ENCODE measurements at places on chromosomes 7 and 10.

GRCh38 chr7:78472519-78472918 lies 673.9 kb downstream of the PHTF2 start:
- DNase-seq = no peak

GRCh38 chr10:75553550-75553949 lies 122.1 kb downstream of the LRMDA start:
- no peak for DNase-seq

DNA sequence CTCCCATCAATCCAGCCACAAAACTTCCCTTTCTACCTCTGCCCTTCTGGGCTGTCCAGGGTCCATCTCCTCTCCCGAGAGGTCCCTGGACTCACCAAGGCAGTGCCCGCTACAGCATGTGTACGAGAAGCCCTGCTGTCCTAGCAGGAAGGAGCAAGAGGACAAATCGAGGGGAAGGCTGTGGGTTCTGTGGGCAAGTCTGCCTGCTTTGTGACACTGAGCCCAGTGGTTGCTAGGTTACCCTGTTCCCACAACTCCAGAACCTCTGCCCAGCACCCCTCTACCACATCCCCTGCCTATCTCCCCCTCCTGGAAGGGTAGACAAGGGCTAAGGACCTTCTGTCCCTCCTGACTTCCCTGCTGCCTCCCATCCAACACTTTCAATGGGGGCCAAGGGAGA lies at the start of gene TBATA:
Gene TBATA (minus strand): TSS at position 188 of the 400 bp plus-strand sequence. CDS start 1,998 bp downstream, outside the sequence.
- DNase-seq = no peak

DNA sequence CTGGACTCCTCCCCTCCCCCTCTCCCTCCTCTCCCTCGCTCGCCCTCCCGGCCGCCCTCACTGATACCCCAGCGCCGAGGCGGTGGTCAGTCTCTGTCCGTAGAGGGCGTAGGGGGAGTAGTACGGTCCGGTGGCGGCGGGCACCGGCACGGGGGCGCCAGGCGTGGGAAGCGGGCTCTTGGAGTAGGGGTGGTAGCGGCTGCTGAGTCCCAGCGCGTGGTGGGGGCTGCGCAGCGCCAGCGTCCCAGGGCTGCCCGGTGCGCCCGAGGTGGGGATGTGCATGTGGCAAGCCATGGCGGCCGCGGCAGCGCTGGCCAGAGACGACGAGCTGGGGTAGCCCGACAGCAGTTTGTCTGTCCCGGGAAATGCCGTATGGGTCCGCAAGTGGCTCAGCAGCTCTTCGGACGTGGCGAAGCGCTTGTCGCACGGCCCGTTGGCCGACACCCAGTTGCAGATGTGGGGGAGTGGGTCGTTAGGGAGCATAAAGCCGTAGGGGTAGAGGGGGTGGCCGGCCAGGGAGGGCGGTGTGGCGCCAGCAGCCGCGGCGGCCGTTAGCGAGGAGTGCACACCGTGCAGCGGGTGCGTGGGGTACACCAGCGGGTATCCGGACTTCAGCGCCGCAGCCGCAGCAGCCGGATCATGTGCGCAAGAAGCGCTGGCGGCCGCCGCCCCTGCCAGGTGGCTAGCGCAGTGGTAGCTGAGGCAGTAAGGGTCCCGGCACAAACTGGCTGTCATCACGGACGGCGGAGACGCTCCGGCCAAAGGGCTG lies 2.7 kb downstream of the ZNF503 start:
- no peak for DNase-seq

DNA sequence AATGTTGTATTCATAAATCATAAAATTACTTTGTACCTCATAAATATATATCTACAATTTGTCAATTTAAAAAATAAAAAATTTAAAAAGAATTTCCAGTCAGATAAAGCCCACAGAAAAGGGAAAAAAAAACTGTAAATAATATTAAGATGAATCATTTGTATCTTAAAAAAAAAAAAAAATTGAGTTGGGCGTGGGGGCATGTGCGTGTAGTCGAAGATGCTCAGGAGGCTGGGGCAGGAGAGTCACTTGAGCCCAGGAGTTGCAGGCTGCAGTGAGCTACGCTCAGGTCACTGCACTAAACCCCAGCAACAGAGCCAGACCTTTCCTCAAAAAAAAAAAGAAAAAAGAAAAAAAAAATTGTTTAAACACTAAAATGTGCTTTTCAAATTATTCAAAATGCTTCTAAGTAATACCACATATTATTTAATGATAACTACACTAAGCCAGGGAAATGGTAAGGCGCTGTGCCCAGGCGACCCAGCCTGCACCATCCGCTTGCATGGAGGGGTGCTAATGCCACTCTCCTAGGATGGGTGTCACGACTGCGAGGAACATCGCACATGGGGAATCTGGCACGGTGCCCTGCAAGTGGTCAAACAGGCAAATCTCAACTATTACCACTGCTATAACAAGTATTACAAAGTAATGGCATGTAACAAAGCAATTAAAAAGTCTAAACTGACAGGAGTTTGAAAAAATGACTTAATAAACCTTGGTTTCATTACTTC lies 15.4 kb downstream of the GLUD1 start:
- DNase-seq = no peak

- no peak for DNase-seq
Observed at GRCh38 chr7:155806096-155806871, 6.0 kb downstream of the SHH start.

GRCh38 chr7:19400758-19401254 lies 255.6 kb upstream of the FERD3L start:
- no peak for DNase-seq

All from NCI-H1092 (cell line).